ENCODE measurements at places on chromosomes 16 and 17. TPM values are rescaled to one million over a fixed set of nuclear protein-coding genes. Genes with fewer than 3 reads are reported as not detected.

DNA sequence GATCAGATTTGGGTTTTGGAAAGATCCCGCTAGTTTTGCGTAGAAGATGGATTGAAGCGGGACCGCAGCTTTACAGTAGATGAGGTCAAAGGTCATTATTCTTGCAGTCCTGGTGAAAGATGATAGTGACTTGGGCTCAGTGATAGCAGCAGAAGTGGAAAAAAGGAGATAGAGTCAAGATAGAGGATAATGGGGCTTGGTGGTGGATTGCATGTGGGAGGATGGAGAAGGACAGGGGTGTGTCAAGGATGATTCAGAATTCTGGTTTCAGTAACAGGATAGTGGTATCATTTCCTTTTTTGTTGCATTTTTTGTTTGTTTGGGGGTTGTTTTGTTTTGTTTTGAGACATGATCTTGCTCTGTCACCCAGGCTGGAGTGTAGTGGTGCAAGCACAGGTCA is 28.7 kb downstream of the CHD9NB start:
- no peak for DNase-seq

DNA sequence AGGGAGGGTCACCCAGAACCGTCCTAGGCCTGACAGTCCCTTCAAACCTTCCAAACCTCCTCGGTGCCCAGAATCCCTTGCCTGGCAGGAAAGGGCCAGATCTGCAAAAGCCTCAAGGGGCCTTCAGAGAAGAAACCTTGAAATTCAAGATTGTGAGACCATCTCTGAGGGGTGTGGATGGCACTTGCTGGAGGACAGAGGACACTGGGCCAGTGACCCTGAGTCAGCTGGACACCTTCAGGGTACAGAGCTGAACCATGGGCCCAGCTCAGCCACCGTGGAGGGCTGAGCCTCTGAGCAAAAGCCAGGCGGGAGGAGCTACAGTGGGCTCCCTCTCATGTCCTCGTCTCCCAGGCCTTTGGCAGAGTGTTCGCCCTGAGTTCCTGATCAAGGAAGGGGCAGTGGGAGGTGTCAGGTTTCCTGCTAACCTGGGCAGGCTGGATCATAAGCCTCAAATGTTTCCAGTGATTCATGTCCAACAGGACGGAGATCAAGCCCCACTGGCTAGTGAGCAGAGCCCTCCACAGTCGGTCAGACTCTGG is 3.0 kb downstream of the PDILT start:
- no peak for DNase-seq

DNA sequence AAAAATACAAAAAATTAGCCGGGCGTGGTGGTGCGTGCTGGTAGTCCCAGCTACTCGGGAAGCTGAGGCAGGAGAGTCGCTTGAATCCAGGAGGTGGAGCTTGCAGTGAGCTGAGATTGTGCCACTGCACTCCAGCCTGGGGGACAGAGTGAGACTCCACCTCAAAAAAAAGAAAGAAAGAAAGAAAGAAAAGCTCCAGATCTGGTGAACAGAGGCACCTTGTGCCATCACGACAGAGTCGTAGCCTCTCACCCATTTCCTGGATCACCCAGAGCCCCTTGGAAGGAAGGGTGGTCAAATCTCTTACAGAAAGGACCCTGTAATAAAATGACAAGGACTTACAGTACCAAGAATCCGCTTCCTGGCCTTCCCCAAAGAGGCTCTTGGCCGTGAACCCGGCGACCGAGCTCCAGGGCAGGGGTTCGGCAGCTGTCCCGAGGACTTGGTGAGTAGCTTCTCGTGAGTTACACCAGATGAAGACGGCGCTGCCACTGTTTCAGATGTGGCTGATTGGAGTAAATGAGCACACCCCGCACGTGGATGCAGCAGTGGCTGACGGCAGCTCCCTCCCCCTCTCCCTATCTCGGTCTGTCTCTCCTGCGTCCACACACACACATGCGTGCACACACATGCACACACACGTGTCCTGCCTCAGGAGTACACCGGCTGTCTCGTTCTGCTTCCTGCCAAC is 13.5 kb downstream of the LGALS3BP start:
- DNase-seq = no peak

- no peak for DNase-seq
These were observed 55.2 kb downstream of the CDH11 start for GRCh38 chr16:65066651-65067050.

DNA sequence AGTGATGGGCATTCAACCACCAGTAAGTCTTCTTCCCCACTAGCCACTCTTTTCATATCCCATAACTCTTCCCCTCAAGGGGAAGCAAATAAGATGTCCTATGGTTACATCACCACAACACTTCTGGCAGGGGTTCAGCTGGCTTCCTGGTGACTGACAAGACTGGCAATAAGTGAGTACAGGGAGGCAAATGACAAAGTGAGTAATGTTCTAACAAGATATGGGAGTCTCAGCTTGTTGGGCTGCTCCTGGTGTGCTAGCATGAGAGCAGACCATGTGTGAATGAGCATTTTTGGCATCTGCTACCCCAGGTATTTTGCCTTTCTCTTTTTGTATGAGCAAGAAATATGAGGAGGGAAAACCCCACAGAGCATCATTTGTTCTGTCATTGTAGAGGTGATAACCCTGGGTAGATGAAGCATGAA is 9.9 kb downstream of the TMIGD1 start:
- DNase-seq = no peak

- no peak for DNase-seq
These were observed 65.1 kb upstream of the TNRC6C start for GRCh38 chr17:77893144-77894044.

GRCh38 chr16:74700116-74700437 is 585 bp downstream of the MLKL start:
- peak; percentile 17 for DNase-seq

DNA sequence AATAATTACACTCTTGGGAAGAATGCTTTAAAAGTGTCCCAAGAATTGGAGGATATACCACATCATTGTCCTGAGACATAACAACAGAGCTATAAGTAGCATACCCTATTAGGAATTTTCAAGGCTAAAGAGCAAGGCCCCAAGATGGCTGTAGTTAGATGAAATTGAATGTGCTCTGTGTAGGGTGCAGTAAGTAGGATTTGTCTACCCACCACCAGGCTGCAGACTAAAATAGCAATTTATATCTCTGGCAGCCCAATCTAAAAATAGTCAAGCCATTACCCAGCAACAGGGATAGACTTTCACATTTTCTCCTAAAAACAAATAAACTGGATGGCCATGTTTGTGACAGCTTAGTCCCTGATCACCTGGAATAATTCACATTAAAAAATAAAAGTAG is 5.6 kb downstream of the MMD start:
- DNase-seq = no peak

GRCh38 chr17:29747660-29748059 is 124.9 kb upstream of the CORO6 start:
- no peak for DNase-seq

DNA sequence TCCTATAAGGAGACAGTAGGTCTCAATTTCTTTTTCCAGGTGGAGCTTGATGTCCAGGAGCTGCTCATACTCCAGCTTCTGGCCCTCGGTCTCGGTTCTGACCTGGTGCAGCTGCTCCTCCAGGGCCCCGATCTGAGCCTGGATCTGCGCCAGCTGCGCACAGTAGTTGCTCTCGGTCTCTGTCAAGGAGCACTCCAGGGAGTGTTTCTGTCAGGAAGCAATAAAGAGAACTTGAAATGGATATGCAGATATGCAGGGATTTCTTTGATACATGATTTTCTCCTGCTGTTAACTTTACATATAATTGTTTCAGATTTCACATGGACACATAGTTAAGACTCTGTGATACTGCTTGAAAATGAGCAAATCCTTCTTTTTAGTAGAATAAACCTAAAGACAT is 4.7 kb downstream of the KRT25 start:
- DNase-seq = no peak

The ADORA2B gene
- 4.2 TPM for total RNA-seq

The FNDC8 gene
- total RNA-seq = not detected

The CCL5 gene
- 28.9 TPM for total RNA-seq

The SMIM22 gene
- total RNA-seq = not detected

Data from activated T-helper 2 cell treated with anti-CD3 and anti-CD28 coated beads, Interferon-gamma antibody, Interleukin-2, Interleukin-4, amounts not matched to agents 10 μg/mL and 5 μg/mL and 100 μg/mL, durations not matched to agents 14 hours and 24 hours and 36 hours (primary cell).